ENCODE measurements at places on chromosomes 1 and 21.

- DNase-seq, result no peak
Observed at GRCh38 chr1:176211396-176212165, 4.5 kb upstream of the COP1 start.

GRCh38 chr21:29125979-29126378, 4.5 kb upstream of the MAP3K7CL start:
- DNase-seq, result no peak

- DNase-seq, result no peak
Observed at GRCh38 chr1:119542492-119542946, 35.5 kb downstream of the HSD3B1 start.

DNA sequence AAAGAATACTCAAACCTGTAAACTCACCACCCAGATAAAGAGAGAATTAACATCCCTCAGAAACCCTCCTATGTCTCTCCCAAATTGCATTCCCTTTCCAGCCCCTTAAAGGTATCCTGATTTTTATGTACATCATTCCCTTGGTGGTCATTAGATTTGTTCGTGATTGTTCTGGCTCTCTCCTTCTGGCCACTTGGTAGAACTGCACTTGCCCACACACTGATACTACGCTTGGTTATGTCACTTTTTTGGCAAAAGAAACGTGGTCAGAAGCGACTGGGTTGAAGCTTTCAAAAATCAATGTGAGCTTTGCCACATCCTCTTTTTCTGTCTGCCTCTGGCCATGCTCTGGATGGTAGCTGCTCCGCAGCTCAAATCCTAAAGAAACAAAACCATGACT, 76.3 kb downstream of the KRTAP19-8 start:
- no peak for DNase-seq

- DNase-seq, result no peak
Observed at GRCh38 chr1:111605576-111605975, 14.0 kb upstream of the RAP1A start.

Measured in T-helper 9 cell (primary cell).